Esophagus muscularis mucosa (tissue), 4 donors: ENCODE measurements at places on chromosomes 11 and 22.

- no peak for DNase-seq
Measured at GRCh38 chr11:126345759-126346585, 9.5 kb upstream of the ST3GAL4 start.

GRCh38 chr11:47152953-47153950 lies 23.4 kb downstream of the ARFGAP2 start:
- peak; percentile 95 for DNase-seq

DNA sequence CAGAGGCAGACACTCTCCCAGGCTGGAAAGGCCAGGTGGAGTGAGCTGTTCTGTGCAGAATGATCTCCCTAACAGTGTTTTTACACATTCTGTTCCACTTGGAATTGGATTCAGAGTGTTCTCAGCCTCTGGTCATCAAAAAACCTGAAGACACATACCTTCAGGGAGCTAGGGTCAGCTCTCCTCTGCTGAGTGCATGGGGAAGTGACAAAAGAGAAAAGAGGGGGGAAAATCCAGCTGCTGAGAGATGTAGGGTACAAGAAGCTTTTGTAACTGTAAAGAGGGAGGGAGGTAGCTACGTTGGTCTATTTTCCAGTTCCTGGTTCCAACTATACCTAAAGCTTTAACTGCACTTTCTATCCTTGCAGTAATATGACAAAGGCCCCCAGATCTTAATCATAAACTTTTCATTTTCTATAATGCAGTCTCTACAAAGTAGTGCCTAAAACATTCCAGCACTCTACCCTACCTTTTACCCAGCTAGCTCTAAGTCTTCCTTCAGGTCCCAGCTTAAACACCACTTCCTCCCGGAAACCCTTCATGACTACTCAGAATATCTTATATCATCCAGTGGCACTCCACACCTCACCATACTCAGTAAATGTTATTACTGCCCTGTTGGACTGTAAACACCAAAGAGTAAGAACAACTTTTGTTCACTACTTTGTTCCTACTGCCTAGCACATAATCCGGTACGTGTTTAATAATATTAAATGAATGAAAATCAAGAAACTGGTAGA lies 9.2 kb downstream of the MAPK1 start:
- no peak for DNase-seq

DNA sequence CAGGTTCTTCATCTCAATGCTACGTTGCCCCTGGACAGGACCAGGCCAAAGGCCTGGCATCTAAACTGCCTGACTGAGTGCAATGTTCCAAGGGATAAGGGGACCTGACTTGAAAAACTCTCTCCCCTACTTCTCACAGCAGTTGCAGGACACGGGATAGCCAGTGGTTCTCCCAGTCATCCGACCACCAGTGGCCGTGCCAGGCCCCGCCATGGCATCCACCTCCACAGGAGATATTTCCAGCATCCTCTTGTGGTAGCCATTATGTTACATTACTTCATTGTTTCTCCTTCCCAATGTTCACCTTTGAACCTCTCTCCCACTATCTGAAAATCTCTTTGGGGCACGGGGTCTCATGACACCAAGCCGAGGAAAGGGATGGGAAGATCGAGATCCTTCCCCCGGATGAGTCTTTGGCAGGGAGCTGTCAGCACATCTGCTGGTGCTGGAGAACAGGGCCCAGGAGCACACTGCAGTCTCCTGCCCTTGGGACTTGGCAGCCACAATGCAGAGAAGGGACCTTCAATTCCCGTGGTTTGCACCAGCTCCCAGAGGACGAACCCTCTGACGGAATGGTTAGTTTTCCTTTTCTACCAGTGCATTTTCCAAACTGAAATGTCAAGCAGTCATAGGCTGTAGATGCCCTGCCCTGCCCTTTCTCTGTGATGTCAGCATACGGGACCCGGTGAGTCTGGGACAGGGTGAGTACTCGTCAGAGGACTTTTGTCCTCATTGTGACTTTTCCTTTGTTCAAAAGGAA lies 121.2 kb downstream of the ETS1 start:
- peak; percentile 86 for DNase-seq

DNA sequence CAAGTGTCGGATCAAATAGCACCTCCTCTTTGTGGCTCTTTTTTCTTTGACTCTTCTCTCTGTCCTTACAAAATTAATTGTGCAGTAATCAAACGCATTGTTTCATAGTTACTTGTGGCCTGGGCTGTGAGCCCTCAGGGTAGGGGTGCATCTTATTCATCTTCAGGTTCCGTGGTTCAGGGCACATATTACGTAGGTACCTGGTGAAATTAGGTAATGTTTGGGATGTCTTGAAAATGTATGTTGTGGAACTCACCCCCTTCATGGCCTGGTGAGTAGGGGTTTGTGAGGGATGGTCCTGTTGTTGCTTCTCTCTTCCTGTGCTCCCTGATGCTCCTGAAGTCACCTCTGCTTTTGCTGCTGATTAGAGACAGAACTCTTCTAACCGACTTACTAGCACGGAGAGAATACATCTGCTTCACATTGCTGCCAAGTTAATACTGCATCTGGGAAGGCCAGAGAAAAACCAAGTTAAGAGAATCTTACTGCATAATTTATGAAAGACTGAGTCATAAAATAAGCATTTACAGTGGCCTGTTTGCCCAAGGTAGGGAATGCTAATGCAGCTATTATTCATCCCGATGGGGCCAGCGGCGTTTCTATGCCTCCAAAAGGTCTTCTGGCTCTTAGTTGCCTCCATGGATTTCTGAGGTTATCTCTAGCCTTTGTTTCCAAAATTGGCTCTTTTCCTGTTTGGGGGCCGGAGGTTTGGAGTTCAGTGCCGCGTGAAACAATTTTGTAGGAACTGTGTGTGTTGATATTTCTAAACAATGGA lies 66.9 kb downstream of the TBC1D22A start:
- DNase-seq: peak; percentile 17

GRCh38 chr11:115612046-115612730 lies 108.0 kb upstream of the CADM1 start:
- DNase-seq: no peak

- DNase-seq: no peak
Measured at GRCh38 chr11:43738600-43739409, 58.3 kb downstream of the HSD17B12 start.

DNA sequence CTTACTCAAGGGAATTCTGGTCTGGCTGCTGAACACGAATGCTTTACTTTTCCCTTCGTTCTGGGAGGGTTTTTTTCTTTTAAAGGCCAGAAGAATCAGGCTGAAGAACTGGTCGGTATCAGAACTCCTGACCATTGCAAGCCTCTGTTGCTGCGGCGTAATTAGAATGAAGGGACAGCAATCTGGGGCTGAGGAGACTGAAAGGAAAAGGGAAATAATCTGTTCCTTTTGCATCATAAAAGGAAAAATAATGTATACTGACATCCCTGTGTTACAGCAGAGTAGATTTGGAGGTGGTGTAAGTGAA lies 670 bp downstream of the SC5D start:
- DNase-seq: no peak

- DNase-seq: no peak
Measured at GRCh38 chr11:14036469-14036868, 73.9 kb downstream of the SPON1 start.

DNA sequence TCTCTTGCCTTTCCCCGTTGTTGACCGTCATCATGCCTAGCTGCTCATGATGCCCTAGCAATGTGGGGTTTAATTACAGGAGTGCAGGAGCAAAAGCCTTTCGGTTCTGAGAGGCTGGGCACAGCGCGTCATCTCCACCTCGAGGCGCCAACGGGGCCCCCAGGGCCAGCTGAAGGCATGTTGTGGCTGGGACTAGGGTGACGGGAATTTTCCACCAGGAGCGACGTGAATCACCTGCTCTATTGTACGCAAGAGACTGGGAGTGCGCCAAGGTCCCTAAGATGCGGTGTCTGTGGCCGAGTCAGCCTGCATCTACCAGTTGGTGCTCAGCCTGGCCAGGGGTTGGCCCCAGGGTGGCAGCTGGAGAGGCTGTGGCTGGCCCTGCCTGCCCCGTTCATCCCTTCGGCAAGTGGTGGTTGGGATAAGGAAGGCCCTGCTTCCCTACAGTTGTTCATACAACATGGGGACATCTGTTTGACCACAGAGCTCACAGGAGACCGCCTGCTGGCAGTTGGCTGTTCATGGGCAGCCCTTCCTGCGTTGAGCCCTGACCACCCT lies 1175.6 kb downstream of the BRD1 start:
- DNase-seq: no peak

- no peak for DNase-seq
Measured at GRCh38 chr11:63779039-63779438, 10.5 kb upstream of the ZFTA start.

- no peak for DNase-seq
Measured at GRCh38 chr11:65861165-65861505, 902 bp downstream of the MUS81 start.

GRCh38 chr11:65780770-65781151 lies at the start of gene AP5B1:
Gene AP5B1, minus strand, starts transcription at chr11:65780976. Its CDS starts 385 bp downstream, at chr11:65780591.
- DNase-seq: no peak
